Stimulated activated CD8-positive, alpha-beta memory T cell treated with anti-CD3 and anti-CD28 coated beads, Interleukin-15, amount 100 ng/mL, for 4 hours (primary cell): ENCODE measurements at places on chromosomes 4 and X.

GRCh38 chrX:11239230-11239629 is 54.0 kb upstream of the AMELX start:
- no peak for DNase-seq

- DNase-seq, result no peak
These were observed 34.9 kb upstream of the UGT8 start for GRCh38 chr4:114563536-114564315.

DNA sequence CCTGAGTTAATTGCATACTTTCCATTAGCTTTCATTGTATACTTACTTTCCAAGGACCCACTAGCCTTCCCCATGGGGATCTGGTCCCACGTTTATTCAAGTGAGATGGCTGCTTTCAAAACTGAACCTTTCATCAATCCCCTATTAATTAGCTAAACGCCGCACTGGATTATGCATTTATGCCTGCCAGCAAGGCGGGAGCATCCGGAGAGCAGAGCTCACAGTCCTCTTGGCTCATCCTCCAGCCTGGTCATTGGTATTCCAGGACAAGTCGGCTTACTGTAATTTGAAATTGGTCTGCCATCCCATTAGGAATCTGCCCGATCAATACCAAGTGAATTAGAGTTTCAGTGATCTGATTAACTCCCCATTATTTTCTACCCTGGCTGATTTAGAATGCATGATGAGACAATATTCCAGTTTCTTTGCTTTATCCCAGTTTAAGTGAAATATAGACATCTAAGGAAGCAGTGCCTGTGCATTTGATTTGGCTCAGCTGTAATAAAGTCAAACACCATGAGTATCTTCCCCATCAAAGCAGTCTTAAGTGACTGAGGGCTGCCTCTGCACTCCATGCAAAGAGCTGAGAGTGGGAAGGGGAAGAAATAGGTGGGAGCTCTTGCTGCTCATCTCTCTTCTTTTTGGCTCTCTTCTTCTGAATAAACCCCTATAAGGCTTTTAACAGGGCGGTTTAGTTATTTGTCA is 411.4 kb downstream of the GPAT3 start:
- DNase-seq, result no peak

DNA sequence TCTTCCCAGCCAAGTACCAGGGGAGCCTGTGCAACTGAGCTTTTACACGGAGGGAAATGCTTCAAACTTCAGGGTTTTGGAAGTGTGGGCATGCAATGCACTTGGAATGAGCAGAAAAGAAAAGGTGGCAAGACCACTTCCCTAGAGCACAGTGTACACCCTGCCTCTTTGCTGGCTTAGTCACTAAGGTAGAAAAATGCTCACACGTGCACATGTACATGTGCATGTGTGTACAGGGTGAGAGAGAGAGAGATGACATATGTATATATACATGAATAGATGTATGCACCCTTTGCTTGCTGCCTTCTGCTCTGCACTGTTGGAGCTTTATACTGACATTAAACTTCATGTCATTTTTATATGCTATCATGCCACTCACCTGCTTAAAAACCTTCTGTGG is 7.9 kb upstream of the KLF3 start:
- DNase-seq, result no peak
